PC-9 (cell line): ENCODE measurements at places on chromosomes 2 and 18. TPM values are rescaled to one million over a fixed set of nuclear protein-coding genes. Genes with fewer than 3 reads are reported as not detected.

- H3K4me3 ChIP-seq = no peak overlapping the region
- no peak for DNase-seq
- H3K27me3 ChIP-seq = no peaks in the 10 kb centered on the region
- H3K36me3 ChIP-seq = no peaks in the 10 kb centered on the region
- H3K4me1 ChIP-seq = 0 out of 2 replicates have a peak, but pooled peaks cover 2% of the 10 kb centered on the region
- H3K27ac ChIP-seq = no peak overlapping the region
Observed at GRCh38 chr2:42030200-42030759, 17.5 kb upstream of the PKDCC start.

DNA sequence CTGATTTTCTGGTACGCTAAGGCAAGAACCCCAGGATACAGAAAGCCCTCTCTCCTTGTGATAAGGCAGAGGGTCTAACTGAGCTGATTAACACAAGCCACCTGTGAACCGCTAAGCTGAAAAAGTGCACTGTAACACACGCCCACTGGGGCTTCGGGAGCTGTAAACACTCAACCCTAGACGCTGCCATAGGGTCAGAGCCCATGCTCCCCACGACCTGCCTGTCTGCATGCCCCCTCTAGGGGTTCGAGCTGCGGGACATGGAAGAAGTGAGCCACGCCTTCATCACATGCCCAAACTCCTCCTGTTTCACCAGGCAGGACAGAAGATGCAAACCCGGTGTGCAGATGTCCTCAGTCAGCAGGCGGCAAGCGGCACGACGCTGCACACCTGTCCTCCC lies 173.9 kb upstream of the RAB12 start:
- H3K36me3 ChIP-seq = no peaks in the 10 kb centered on the region
- no peaks in the 10 kb centered on the region for H3K4me1 ChIP-seq
- H3K27me3 ChIP-seq = 0 out of 2 replicates have a peak, but pooled peaks cover 4% of the 10 kb centered on the region
- H3K4me3 ChIP-seq = no peak overlapping the region
- H3K27ac ChIP-seq = no peak overlapping the region
- DNase-seq = no peak

The SAG gene
- not detected in 2 replicates for total RNA-seq

DNA sequence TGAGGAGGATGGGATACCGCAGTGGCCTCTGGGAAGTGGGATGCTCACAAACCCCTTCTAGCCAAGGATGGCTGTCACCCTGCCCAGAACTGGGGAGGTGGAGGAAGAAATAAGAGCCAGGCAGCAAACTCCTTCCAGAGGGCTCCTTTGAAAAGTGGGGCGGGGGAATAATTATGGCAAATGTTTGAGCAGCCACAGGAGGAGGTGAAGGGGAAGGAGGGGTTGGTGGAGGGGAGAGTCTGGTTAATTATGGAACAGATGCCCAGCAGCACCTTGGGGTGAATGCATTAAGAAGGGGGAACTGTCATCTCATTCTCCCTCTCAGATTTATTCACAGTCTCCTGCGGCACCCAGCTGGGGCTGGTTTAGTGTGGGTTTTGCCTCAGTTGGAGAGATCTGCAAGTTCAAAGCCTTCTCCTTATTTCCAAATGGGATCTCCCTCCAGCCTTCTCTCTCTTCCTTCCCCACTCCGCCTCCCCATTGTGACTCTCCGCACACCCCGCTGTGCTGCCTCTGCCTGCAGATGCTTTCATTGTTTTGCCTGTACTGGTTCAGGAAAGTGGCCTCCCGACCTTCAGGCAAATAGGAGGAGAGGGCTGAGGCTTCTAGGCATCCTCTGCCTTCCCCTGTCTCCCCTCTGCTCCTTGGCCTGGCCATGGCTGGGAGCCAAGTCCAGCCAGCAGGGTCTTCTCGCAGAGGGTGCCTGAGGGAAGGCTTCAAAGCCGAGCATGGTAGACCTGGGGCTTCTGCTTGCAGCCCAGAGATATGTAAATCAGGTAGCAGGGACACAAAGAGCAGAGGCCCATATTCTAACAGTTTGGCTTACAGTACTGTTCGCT lies 457.2 kb upstream of the MEX3C start:
- no peaks in the 10 kb centered on the region for H3K27me3 ChIP-seq
- DNase-seq = no peak
- H3K27ac ChIP-seq = no peak overlapping the region
- no peaks in the 10 kb centered on the region for H3K36me3 ChIP-seq
- no peaks in the 10 kb centered on the region for H3K4me1 ChIP-seq

- no peaks in the 10 kb centered on the region for H3K4me1 ChIP-seq
- H3K27ac ChIP-seq = no peak overlapping the region
- no peak overlapping the region for H3K4me3 ChIP-seq
- no peak for DNase-seq
- no peaks in the 10 kb centered on the region for H3K27me3 ChIP-seq
- H3K36me3 ChIP-seq = no peaks in the 10 kb centered on the region
Observed at GRCh38 chr2:178700922-178701342, 106.3 kb downstream of the TTN start.

DNA sequence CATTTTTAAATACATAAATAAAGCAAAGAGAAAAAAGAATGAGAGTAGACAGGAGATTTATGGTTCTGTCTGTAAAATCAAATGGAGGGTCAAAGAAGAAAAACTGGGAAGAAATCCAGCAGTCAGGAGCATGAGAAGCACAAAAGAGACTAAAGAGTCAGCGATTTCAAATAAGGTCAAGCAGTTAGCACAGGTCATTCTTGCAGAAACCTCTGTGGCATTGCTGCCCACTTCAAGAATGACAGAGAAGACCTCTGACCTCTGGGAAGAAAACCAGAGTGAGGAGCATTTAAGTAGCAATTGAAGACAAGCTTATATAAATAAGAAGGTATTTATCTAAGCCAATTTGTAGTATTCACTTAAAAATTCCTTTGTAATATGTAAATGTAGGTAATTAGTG lies 172.0 kb upstream of the SPOPL start:
- no peak for DNase-seq
- H3K27me3 ChIP-seq = no peaks in the 10 kb centered on the region
- H3K4me3 ChIP-seq = no peak overlapping the region
- no peak overlapping the region for H3K27ac ChIP-seq

DNA sequence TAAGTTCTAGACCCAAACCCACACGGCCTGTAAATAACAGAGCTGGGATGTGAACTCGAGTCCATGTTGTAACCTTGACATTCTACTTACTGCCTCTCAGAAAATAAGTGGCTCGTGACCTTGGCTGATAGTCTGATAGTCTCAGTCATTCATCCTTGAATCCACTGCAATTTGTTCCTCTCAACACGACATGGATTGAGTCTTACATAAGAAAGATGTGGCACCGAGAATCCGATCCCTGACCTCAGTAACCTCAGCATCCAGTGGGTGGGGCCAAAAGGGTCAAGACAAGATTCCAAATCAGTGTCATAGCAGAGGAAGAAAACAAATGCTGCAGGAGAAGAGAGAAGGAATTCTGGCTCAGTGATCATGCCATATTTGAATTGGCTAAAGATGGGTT lies 97.6 kb downstream of the MAPRE2 start:
- no peaks in the 10 kb centered on the region for H3K27me3 ChIP-seq
- H3K4me1 ChIP-seq = no peaks in the 10 kb centered on the region
- H3K27ac ChIP-seq = no peak overlapping the region
- H3K36me3 ChIP-seq = no peaks in the 10 kb centered on the region
- no peak for DNase-seq
- no peak overlapping the region for H3K4me3 ChIP-seq

The RTP5 gene
- total RNA-seq = not detected in 2 replicates

GRCh38 chr2:101987832-101988231 lies 3.9 kb upstream of the IL1R2 start:
- peaks cover 55% of the 10 kb centered on the region for H3K4me1 ChIP-seq
- no peaks in the 10 kb centered on the region for H3K36me3 ChIP-seq
- H3K27me3 ChIP-seq = no peaks in the 10 kb centered on the region
- DNase-seq = no peak
- no peak overlapping the region for H3K4me3 ChIP-seq
- H3K27ac ChIP-seq = no peak overlapping the region

GRCh38 chr2:179860255-179861026 lies 971 bp downstream of the ZNF385B start:
- H3K27me3 ChIP-seq = peaks cover 35% of the 10 kb centered on the region
- no peaks in the 10 kb centered on the region for H3K36me3 ChIP-seq
- H3K4me3 ChIP-seq = peak overlapping the region; percentile 53; the same call in 1 of the 2 replicates
- no peak overlapping the region for H3K27ac ChIP-seq
- H3K4me1 ChIP-seq = 0 out of 2 replicates have a peak, but pooled peaks cover 9% of the 10 kb centered on the region

- no peaks in the 10 kb centered on the region; the same call in 1 of the 2 replicates for H3K27me3 ChIP-seq
- H3K4me1 ChIP-seq = no peaks in the 10 kb centered on the region
- DNase-seq = no peak
- no peak overlapping the region for H3K27ac ChIP-seq
- H3K36me3 ChIP-seq = no peaks in the 10 kb centered on the region
- H3K4me3 ChIP-seq = no peak overlapping the region
Observed at GRCh38 chr18:47260120-47260923, 8.9 kb upstream of the SKOR2 start.

DNA sequence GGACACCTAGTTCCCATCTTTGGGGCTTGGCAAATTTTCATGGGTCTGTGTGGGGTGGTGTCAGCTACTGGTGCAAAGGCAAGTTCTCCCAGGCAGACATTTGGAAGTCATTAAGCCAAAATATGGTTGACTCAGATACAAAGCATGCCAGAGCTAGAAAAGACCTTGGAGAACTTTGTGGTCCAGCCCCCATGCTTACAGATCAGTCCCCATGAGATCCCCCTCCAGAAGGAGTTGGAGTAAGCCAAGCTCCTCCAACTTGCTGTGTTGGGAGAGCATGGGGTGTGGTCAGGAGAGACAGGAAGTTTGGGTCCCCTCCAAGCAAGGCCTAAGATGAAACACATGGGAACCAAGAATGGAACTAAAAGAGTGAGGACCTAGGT lies 224.5 kb downstream of the CYP26B1 start:
- peaks cover 10% of the 10 kb centered on the region for H3K4me1 ChIP-seq
- DNase-seq = no peak
- H3K4me3 ChIP-seq = no peak overlapping the region
- no peak overlapping the region for H3K27ac ChIP-seq
- no peaks in the 10 kb centered on the region for H3K36me3 ChIP-seq
- H3K27me3 ChIP-seq = no peaks in the 10 kb centered on the region

GRCh38 chr18:58190842-58191530 lies 147.0 kb downstream of the NEDD4L start:
- no peak for DNase-seq
- H3K4me1 ChIP-seq = peaks cover 71% of the 10 kb centered on the region
- peak overlapping the region; percentile 36 for H3K27ac ChIP-seq
- H3K4me3 ChIP-seq = no peak overlapping the region
